Breast epithelium (tissue), 4 donors: ENCODE measurements at places on chromosomes 11 and 22. TPM values are rescaled to one million over a fixed set of nuclear protein-coding genes. Genes with fewer than 3 reads are reported as not detected.

KCNC1 gene
- 0.15 TPM for total RNA-seq

DEUP1 gene
- total RNA-seq, result not detected

NXPE2 gene
- not detected for total RNA-seq

SLC7A4 gene
- 2.0 TPM for total RNA-seq

ZNF280B gene
- 0.44 TPM for total RNA-seq

RAB39A gene
- total RNA-seq, result 0.98 TPM

ANO5 gene
- 4.2 TPM for total RNA-seq

ALDH3B1 gene
- total RNA-seq, result 26.4 TPM

SPON1 gene
- total RNA-seq, result 133 TPM

BAD gene
- total RNA-seq, result 107 TPM

HMBS gene
- total RNA-seq, result 8.9 TPM

PLEKHA7 gene
- total RNA-seq, result 9.8 TPM

CWF19L2 gene
- total RNA-seq, result 39.8 TPM

MIOX gene
- total RNA-seq, result not detected

ESAM gene
- 19.8 TPM for total RNA-seq

LGR4 gene
- total RNA-seq, result 93.7 TPM

DNA sequence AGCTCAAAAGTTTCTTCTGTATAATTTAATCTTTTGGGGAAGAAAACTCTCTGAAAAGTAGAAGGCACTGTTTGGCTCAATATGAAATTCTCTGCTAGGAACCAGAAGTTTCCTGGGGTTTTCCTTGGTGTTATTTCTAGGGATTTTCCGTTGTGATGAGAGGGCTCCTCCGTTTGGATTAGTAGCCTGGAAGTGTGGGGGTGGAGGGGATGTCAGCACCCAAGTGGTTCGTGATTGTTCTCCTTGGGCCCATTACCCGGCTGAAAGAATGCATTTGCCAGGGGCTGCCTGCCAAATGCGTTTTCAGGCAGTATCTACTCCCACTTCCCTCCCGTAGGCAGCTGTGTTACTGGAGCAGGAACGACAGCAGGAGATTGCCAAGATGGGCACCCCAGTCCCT lies 4.3 kb downstream of the SF3B2 start:
- no peak for DNase-seq

- DNase-seq, result no peak
These were observed 179.0 kb downstream of the GRM5 start for GRCh38 chr11:88886796-88887195.

GRCh38 chr11:75949023-75949672 lies 134.1 kb downstream of the UVRAG start:
- DNase-seq, result no peak

DNA sequence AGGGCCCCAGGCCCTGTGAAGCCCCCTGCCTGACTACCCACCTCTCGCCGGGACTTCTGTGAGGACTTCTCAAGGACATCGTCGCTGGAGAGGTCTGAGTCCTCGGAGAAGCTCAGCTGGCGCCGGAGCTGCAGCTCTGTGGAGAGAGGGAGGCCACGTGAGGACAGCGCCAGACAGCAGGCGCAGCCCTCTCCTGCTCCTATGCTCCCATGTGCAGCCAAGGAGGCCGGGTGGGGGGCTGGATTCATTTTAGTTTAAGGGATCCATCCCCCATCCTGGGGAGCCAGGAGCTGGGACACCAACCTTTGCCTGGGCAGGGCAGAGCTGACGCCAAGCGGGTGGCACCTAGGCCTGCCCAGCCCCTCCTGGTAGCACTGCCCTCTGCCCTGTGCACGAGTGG lies 42.4 kb upstream of the BID start:
- DNase-seq, result no peak

DNA sequence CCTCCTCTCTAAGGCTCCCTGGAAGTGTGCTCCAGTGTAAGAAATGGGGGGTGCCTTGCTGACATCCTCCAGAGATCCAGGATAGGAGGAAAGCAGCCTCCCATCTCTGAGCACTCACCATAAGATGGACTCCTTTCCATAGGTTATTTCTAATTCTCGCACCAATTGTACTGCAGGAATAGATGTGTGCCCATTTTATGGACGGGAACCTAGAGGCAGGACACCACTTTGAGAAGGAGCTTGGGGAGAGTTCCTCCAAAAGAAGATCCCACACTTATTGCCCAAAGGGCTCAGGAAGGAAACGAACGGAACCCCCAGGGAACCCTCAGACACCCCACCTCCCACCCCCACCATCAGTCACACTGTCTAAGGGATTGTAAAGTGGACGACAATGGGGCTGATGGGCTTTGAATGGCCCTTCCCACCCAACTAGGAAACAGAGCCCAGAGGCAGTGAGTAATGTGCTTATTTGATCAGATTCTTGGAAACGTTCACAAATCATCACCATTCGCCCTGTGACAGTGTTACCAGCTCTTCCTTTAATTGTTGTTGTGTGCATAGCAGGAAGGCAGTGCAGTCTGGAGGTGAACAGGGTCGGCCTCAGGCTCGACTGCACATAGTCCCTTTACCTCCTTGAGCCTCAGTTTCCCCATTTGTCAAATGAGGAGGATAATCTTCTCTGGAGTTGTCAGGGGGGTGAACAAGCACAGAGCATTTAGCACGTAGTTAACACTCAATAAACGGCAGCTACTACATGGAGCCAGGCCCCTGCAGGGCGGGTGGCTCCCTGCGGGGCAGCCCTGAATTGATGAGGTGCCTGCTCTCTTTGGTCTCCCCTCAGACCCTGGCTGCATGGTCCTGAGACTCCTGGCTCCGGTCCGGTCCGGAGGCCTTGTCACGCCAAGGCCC lies 8.4 kb upstream of the MN1 start:
- no peak for DNase-seq

- no peak for DNase-seq
These were observed 7.5 kb downstream of the IL18 start for GRCh38 chr11:112156153-112156955.

GRCh38 chr11:57460758-57461749 lies 726 bp downstream of the RTN4RL2 start:
- no peak for DNase-seq

GRCh38 chr11:64484191-64485022 lies 106.6 kb upstream of the SLC22A12 start:
- no peak for DNase-seq

- DNase-seq, result no peak
These were observed 34.5 kb upstream of the BLID start for GRCh38 chr11:122150216-122151124.

DNA sequence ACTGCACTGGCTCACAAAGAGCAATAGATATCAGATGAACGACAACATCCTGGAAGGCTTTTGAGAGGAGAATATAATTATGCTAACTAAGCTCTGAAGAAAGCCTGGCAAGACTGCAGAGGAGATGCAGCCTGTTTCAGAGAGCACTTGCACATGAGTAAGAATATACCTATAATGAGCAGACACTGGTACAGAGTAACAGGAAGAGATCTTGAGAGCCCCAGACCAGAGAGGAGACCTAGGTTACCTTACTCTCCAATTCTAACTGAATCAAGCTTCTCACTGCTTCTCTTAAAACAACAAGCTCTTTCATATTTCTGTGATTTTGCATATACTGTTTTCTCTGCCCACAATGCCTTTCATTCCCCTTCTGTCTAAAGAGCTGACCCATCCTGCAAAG lies 66.5 kb downstream of the FAM168A start:
- DNase-seq, result no peak

DNA sequence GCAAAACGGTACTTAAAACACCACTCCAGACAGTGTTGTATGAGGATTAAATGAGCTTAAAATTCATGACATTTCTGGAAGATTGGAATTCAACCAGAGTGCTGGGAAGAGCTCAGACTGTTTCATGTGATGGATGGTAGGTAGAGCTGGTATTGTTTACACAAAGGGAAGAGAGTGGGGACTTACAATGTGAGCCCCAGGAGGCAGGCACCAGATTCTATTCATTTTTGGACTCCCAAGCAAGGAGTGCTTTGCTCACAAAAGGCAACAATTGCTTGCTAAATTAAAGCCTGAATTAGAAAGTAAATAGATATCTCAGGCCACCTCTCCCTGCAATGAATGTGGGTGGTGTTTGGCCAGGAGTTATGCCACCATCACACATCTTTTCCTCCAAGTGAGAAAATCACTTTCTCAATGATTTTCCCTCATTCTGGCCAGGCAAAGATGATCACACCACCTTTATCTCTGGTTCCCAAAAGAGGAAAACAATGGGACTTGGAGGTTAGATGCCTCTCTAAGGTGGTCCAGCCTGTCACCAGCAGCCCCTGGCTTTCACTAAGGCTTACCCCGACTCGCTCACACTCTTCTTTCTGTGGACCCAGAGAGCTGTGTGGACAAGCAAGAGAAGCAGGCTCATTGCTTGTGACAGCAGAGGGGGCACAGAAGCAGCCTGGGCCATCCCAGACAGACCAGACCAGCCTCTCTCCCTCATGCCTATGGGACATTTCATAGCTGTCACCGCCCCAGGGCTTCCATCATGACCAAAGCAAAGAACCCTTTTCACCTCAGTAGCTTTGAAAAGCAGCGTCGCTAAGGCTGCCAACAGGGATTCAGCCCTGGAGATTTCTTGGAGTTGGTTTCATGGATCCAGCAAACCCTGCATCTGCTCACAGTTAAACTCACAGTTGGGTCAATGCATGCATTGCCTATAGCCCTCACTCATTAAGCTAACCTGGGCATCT lies 63.5 kb upstream of the DRD2 start:
- no peak for DNase-seq

- DNase-seq, result no peak
These were observed 231.9 kb upstream of the CADM1 start for GRCh38 chr11:115736146-115736545.

DNA sequence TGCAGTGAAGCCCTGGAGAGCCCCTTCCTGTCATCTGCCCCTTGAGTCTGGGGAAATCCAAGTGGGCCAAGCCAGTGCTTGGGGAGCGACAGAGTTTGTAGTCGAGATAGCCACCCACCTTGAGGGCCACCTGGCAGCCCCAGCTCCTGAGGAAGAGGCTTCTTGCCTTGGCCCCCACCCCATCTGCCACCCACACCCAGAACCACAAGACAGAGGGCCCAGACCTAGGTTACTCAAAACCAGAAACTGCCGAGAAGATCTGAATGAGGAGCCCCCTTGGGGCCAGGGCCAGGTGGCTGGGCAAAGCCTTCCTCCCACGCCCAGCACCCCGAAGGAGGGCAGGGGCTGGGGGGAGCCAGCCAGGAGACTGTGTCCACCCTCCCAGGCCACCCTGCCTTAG lies 18.8 kb upstream of the PRR5 start:
- no peak for DNase-seq

DNA sequence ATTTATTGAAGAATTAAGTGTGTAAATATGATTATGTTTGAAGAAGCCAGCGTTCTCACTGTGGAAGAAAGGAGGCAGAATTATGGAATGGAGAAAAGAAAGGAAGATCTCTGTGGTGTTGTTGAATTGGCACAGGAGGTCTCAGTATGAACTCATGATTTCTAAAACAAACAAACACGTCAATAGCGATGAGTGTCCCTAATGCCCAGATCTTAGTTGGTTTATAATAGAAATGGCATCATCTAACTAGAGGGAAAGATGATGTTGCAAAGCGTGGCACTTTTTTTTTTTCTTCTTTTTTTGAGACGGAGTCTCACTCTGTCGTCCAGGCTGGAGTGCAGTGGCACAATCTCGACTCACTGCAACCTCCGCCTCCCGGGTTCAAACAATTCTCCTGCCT lies 39.2 kb upstream of the SLN start:
- DNase-seq, result no peak

DNA sequence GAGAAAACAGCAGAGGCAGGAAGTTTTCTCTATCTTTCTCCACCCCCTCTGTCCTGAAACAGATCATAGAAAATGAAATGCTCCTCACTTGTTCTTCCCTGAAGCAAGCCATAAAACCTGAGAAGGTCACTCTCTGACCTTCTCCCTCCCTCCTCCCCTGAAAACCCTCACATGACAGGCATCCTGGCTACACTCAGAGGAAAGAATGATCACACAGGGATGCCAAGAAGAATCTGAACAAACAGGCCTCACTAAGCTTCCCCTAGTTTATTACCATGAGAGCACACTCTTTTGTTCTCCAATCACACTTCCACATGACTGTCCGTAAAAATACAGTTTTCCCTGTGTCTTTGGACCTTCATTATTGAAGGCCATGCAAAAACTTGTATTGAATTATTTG lies 300.1 kb downstream of the BUD13 start:
- DNase-seq, result no peak

- DNase-seq, result no peak
These were observed 11.4 kb upstream of the KCNJ1 start for GRCh38 chr11:128878455-128878854.

- DNase-seq, result no peak
These were observed 54.8 kb downstream of the CLPB start for GRCh38 chr11:72379384-72380131.

DNA sequence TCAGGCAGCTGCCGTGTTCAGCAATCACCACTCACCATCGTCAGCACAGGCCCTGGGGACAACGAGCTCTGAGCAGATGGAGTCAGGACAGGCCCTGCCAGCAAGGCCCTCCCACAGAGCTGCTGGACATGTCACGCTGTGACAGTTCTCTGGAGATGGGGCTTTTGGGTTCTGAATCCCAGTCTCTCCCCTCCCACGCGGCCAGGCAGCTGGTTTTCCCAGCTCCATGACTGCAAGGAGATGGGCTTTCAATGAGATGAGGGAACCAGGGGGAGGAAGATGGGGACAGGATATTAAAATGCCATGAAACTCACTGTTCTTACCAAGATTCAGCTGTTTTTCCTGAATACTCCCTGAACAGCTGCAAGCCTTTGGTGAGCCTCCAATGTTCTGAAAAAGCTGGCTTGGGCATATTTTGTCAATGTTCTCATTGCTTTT lies 305.9 kb downstream of the BRD1 start:
- no peak for DNase-seq

- DNase-seq, result no peak
These were observed 25.4 kb downstream of the MMP20 start for GRCh38 chr11:102599642-102600261.

DNA sequence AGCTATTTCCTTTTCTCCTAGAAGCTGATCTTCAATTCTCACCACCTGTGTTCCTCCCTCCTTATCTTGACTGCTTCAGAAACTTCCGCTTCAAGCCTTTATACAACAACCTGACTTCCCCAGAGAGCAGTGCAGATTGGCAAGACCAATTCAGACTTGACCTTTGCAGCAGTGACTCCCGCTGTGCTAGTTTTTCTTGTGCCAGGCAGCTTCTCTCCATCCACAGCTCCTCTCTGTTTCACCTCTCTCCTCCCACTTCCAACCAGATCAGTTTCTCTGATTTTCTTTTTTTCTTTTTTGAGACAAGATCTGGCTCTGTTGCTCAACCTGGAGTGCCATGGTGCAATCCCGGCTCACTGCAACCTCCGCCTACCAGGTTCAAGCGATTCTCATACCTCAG lies 74.3 kb downstream of the GRAMD1B start:
- no peak for DNase-seq
